Suppressor macrophage treated with lipopolysaccharide for 4 hours (primary cell): ENCODE measurements at places on chromosomes 11 and 22.

DNA sequence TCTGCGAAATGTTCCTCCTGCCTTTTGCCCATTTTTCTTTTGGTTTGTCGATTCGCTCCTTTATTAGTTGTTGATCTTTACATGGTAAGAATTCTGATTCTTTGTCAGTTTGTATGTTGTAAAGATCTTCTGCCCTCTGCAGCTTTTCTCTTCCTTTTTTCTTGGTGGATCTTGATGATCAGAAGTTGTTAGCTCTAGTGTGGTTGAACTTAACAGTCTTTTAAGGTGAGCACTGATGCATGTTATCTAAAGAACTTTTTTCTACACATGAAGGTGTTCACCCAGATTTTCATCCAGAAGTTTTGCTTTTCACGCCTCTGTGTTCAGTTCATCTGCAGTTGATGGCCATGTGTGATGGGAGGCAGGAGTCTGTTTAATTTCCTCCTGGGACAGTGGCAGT lies 133.7 kb downstream of the TBC1D22A start:
- DNase-seq: no peak

DNA sequence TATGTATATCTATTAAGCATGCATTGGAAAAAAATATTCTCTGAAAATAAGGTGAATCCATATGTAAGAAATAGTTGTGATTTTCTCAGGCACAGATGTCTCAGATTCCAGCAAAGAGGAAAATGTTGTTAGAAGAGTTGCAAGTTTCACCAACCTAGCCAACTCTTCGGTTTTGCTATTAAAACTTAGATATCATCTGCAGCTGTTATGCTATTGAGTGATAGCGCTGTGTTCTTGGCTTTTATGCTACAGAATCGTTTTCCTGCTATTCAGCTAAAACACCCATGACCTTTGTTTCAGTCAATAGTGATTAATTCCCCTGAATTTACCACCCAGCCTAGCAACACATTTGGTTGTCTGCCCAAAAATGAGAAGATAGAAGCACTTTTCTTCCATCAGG lies 795.6 kb upstream of the ANO3 start:
- DNase-seq: no peak

DNA sequence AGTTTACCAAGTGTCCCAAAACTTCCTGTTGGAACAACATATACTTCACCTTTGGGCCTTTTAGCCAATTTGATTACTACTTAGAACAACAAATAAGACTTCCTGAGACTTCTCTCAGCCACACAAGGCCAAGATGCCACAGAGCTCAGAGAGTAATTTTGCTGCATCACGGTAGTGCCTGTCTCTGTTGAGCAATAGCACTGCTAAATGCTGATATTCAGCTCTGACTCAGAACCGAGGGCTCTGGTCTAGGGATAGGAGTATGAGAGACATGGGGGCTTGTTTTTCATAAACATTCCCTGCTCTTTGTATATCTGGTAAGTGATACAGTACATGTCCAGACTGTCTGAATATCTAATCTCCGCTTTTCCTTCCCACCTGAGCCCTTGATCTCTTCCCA lies 260.4 kb upstream of the ARHGAP20 start:
- DNase-seq: peak; percentile 74

- DNase-seq: no peak
Measured at GRCh38 chr11:126163779-126164178, 47.7 kb downstream of the RPUSD4 start.

GRCh38 chr22:20957683-20958431 lies 9.2 kb upstream of the AIFM3 start:
- DNase-seq: peak; percentile 57

- DNase-seq: peak; percentile 91
Measured at GRCh38 chr11:61369372-61370348, 7.5 kb downstream of the TMEM138 start.

DNA sequence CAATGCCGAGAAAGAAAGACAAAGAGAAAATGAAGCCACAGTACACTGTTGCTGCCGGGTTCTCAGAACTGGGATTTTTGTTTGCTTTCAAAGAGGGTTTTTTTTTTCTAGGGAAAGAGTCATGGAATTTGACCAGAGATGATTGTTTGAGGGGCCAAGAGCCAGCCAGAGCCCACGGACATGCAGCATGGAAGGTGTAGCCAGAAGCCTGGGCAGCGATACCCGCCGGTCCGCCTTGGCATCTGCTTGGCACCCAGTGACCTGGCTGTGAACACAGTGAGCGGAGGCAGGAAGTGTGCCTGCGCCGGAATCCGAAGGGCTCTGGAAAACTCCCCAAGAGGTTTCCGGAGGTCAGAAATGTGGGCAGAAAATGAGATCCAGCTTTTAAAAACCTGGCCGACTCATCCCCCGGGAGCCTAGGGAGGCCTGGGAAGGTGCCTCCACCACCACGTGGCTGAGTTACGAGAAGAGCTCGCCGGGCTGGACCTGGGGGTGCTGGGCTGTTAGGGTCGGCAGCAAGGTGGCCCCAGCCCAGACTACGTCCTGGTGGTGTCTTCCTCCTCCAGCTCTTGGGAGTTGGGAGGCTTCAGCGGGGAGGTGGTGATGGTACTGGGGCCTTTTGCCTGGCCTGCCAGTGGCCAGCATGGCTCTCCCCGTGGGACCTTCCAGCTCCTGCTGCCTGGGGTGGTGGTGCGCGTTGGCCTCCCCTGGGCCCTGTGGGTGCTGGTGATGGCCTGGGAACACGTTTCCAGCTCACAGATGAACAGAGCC lies 61.6 kb upstream of the PPARA start:
- no peak for DNase-seq

DNA sequence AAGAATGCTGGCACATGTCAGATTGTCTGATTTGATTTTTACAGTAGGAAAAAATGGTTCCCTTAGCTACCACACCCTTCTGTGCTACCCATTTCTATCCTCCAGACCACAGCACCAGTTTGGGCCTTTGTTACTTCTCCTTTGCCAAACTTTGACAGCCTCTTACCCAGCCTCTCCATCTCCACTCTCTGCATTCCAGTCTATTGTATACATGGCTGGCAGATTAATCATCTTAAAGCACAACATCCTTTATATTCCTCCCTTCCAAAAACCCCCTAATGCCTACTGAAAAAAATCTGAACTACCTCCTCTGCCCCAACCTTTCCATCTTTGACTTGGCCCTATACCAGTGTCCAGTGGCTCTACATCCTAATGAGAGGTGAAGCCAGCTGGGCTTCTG lies 10.8 kb upstream of the PANX1 start:
- DNase-seq: no peak

- no peak for DNase-seq
Measured at GRCh38 chr11:130583801-130584211, 135.4 kb downstream of the ADAMTS15 start.

GRCh38 chr11:57318178-57318577 lies 6.6 kb downstream of the TNKS1BP1 start:
- no peak for DNase-seq

GRCh38 chr11:78912778-78913177 lies 338.1 kb upstream of the NARS2 start:
- no peak for DNase-seq

DNA sequence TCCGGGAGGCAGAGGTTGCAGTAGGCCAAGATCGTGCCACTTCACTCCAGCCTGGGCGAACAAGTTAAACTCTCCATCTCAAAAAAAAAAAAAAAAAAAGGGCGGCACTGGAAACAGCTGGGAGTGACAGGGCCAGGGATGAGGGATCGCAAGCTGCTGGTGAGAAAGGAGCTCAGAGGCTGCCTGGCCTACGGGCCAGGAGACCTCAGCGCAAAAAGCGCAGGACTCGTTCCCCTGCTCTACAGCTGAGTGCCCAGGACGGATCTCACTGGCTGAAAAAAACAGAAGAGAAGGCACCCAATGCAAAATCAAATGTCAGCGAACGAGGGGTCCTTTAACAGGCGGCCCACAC lies 650 bp upstream of the NUP50 start:
- DNase-seq: peak; percentile 35

DNA sequence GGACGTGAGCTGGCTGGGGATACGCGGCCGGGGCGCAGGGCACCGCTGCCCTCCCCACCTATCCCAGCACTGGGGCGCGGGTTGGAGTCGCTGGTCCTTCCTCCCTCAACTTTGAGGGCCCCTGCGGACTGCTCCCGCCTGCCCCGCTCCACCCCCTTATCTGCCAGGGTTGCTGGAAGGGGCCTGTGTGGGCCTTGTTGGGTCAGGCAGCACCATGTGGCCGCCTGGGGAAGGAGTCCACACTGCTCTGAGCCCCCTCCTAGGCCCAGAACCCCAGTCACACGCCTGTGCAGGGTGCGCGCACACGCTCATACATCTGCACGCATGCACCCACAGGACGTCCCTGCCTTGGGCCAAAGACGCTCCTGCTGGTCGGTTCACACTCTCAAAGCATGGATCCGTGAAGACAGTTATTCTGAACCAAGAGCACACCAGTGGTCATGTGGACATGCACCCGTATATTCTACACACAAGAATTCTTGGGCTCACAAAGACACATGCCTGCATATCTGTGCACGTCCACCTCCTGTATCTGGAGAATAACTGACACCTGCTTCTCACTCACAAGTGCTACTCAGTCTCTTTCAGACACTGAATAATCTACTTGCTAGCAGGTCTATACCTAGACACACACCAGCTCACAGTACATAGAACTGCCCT lies 710 bp downstream of the TUB start:
- no peak for DNase-seq

- no peak for DNase-seq
Measured at GRCh38 chr22:33569559-33569958, 350.7 kb downstream of the LARGE1 start.

DNA sequence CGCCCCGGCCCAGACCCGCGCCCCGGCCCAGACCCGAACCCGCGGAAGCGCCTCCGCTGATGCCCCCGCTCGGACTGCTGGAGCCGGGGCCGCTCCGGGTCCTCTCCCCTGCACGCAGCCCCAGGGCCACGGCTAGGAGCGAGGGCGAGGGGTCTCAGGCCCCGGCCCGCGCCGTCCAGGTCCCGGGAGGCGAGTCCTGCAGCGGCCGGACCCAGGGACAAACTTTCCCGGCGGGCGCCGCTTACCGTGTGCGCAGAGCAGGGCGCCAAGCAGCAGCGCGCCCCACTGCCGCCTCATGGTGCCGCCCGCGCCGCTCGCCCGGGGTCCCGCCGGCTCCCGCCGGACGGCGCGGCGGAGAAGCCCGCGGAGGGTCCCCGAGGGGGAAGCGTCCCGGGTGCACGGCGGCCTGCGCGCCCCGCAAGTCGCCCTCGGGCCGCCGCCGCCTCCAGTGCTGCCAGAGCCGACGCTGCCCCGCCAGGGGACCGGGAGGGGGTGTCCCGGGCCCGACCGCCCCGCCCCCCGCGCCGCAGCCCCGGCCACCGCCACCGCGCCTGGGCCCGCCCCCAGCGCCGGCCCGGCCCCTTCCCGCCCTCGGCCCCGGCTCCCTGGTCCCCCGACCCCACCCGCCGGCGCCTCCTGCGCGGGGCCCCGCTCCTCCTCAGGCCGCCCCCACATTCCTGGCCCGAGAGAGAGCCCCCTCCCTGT lies at the start of gene LRP4:
Gene LRP4 (minus strand): TSS at position 468 of the 705 bp plus-strand sequence. CDS start 171 bp downstream, at position 297.
- peak; percentile 46 for DNase-seq

DNA sequence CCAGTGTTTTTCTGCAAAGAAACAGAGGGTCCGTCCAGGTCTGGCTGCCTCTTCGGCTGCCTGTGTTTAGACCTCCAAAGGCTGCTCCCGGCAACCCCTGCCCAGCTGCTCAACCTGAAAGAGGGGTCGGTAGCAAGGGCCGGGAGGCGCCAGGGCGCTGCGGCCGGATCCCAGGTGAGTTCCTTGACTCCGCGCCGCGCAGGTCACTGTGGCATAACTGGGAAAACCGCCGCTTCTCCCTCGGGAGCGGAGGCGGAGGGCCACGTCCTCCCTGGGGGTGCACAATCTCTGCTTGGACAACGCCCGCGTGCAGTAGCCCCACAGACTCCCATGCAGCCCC lies 1.0 kb upstream of the BRSK2 start:
- no peak for DNase-seq

DNA sequence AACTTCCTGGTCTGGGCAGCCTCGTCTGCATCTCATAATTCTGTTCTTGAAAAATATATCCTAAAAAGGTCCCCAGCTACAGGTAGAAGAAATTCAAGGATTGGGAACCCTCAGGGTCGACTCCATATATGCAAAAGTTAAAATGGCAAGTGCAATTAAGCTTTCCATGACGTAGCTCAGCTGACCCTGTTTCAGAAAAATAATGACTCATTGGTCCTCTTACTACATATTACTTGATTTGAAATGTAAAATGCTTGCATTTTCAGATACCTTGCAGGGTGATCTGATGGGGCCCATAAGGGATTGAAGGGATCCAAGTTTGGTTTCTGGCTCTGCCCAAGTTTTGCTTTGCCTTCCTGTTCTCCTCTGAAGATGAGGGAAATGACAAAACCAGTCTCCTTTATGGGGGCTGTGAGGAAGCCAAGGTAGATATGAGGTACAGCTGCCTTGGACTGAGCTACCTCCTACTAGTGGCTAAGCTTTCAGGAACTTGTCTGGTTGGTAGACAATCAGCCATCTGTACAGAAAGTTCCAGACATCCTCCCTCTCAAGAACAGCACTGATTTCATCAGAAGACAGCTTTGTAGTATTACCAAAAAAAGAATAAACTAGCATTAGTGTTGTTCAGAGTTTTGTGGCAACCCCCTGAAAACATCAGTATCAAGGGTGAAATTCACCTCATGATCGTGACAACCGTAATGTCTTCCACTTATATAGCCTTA lies 177.3 kb downstream of the DBX1 start:
- DNase-seq: no peak

- no peak for DNase-seq
Measured at GRCh38 chr11:35558513-35558912, 33.1 kb upstream of the PAMR1 start.

DNA sequence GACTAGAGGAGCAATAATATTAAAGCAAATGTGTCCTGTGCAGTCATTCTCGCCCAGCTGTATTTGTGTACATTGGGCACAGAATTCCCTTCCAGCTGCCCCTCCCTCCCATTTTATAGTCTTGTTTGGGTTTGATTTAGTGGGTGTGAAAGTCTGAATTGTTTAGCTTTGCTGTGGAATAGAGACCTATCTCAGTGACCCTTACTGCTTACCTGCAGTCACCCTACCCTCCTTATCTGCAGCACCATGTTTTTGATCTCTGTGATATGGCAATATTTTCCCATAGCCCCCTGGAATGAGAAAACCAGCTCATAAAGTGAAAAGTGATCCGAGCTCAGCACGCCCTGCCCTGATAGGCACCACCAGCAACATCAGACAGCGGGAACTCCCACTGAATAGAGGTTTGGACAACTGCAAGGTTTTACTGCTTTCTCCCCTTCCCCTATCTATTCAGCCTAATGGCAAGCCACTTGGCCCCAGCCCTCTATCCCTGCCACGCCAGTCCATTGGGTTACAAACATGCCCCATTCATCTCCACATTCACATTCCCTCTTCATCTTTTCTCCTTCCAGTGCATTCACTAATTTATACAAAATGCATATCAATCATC lies 199.0 kb downstream of the ETS1 start:
- no peak for DNase-seq
